ENCODE measurements at places on chromosomes 5 and 9. TPM values are rescaled to one million over a fixed set of nuclear protein-coding genes. Genes with fewer than 3 reads are reported as not detected.
A peak's percentile ranks its signal among the peaks of the same experiment; 100 is the strongest.

DNA sequence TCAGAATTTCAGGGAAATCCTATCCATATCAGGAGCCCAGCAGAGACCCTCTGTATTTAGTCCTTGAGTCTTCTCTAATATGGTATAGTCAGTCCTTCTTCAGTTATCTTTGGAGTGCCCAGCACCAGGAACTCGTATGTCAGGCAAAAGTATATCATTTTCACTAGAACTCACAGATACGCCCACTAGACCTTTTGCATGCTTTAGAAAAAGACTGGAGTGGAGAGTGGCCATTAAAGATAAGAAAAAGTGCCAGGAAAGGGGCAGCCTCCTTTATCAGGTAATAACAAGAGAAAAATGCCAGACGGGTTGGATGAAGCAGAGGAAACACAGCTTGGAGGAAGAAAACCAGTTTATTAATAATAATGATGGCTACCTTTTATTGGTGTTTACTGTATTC, 63.5 kb downstream of the GPR21 start:
- DNase-seq: no peak

- DNase-seq: no peak
Measured at GRCh38 chr9:136403538-136403914, 3.6 kb upstream of the SNAPC4 start.

DNA sequence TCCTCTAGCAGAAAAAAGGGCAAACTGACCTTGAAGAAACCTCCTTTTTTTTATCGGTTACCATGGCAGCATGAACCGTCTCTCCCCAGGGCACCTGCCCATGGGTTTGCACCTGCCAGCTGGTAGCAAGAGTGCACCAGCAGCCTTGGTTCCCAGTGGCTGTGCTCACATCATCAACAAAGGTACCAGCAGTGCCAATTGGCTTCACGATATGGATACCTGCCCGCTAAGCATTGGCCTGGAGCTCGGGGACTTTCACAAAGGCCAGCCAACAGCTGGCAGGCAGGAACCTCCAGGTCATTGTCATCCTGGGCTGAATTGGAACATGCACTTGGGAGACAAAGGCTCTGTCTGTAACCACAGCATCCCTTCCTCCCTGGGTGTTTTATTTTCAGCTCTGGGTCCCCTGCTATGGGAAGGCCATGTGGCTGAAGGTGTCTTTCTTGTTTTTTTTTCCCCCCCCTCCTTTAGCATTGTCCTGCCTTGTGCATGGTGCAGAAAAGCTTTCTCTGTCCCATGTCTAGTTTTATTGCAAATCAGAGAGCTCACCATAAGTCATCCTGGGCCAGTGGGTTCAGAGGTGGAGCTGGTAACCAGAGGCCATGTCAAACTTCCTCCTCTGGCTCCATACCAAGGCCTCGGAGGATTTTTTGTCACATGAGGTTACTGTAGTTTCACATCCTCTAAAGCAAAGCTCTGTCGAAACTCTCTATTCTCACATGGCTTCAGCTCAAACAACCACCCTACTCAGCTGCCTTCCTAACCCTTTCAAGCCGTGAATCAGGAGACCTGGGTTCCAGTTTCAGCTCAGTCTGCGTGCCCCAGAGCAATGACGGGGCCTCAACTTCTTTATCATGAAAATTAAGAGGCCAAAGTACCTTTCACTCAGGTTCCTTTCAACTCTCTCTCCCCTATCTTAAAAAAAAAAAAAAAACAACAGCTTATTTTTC, 145.5 kb upstream of the MAP3K1 start:
- DNase-seq: no peak

NRG2 gene
- polyA plus RNA-seq: 6.5 TPM

TAF11L11 gene
- not detected for polyA plus RNA-seq

DNA sequence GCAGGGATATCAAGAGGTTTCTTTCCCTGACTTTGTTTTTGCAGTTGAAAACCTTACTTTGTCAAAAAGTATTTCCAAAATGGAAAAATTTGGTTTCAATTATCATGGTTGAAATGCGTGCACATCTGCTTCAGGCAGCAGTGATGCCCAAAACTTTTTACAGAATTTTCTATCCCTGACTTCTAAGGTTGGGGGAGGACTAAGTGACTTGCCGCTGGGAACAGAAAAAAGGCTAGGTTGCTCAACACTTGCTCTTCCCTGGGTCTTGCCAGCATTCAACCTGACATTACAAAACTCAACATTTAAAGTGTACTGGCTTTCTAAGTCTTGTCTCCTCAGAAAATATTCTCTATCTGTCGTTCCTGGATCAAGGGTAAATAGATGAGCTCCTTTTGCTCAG, 4.7 kb downstream of the KLHL3 start:
- DNase-seq: no peak

DNA sequence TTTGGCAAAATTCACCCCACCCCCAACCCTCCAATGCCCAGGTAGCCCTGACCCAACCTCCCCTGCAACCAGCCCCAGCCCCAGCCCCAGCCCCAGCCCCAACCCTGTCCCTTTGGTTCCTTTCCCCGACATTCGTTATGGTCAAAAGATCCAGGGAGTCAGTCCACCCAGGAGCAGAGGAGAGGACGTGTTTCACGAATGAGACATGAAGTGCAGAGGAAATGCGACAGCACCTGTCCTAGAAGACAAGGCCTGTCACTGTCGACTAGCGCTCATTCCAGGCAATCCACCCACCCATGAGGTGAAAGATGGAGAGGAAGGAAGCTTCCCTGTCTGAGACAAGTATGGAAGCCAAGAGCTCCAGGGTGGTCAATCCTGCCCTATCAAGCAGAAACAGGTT, 485.0 kb downstream of the SPATA31A7 start:
- no peak for DNase-seq

PAPPA gene
- 1.2 TPM for polyA plus RNA-seq

DNA sequence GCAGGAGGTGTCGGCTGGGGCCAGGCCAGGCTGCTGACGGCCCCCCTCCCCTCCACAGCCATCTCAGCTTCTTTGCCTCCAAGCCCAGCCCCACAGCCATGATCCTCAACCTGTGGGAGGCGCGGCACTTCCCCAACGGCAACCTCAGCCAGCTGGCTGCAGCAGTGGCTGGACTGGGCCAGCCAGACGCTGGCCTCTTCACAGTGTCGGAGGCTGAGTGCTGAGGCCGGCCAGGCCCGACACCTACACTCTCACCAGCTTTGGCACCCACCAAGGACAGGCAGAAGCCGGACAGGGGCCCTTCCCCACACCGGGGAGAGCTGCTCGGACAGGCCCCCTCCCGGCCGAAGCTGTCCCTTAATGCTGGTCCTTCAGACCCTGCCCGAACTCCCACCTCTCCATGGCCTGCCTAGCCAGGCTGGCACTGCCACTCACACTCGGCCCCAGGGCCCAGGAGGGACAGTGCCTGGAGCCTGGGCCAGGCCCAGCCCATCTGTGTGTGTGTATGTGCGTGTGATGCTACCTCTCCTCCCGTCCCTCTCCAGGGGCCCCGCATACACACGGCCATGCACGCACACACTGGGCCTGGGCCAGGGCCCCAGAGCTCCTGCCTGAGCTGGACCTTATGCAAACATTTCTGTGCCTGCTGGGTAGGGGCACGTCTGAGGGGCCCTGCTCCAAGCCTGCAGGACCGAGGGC, 19.3 kb downstream of the HK3 start:
- no peak for DNase-seq

GRCh38 chr9:113311961-113312360, 8.8 kb upstream of the RNF183 start:
- DNase-seq: no peak

RC3H2 gene
- polyA plus RNA-seq: 40.8 TPM

- no peak for DNase-seq
Measured at GRCh38 chr9:37995348-37995737, 73.7 kb downstream of the SHB start.

SLIT3 gene
- 44.5 TPM for polyA plus RNA-seq

LVRN gene
- polyA plus RNA-seq: 1.7 TPM

DNA sequence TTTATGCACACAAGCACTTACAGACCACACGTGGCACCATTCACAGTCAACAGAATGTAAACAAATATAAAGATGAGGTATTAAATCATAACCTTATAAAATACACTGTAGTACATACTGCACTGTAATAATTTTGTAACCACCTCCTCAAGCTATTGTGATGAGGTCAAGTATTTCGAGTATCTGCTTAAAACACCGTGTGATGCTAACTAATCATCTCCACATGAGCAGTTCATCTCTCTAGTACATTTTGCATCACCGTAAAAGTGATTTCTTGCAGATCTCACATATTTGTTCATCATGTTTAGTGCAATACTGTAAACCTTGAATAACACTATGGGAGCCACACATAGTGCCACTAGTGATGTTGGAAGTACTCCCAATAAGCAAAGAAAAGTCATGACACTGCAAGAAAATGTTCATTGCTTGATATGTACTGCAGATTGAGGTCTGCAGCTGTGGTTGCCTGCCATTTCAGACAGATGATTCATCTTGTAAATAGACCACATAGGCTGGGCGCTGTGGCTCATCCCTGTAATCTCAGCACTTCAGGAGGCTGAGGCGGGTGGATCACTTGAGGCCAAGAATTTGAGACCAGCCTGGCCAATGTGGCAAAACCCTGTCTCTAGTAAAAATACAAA, 44.3 kb downstream of the FOXB2 start:
- DNase-seq: no peak

SNX2 gene
- 125 TPM for polyA plus RNA-seq

DNA sequence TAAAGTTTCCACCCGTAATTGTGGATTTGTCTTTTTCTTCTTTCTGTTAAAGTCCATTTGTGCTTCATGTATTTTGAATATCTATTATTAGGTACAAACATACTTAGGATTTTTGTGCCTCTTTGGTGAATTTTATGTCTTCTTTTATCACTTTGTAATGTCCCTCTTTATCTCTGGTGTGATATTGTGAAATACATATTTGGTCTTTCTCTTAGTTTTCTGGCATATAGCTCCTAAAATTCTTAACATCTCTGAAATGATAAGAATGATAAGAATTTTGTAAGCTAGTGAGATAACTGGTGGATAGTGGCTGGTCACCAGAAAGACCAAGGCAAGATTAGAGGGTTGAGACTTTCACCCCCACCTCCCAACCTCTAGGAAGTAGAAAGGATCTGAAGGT, 111.1 kb downstream of the KCTD16 start:
- no peak for DNase-seq

STK32A gene
- 4.5 TPM for polyA plus RNA-seq

TIMD4 gene
- polyA plus RNA-seq: 0.77 TPM

OTULINL gene
- polyA plus RNA-seq: 10.1 TPM

GRCh38 chr5:160159991-160160792, 40.9 kb upstream of the PWWP2A start:
- no peak for DNase-seq

C9orf50 gene
- 0.54 TPM for polyA plus RNA-seq

DNA sequence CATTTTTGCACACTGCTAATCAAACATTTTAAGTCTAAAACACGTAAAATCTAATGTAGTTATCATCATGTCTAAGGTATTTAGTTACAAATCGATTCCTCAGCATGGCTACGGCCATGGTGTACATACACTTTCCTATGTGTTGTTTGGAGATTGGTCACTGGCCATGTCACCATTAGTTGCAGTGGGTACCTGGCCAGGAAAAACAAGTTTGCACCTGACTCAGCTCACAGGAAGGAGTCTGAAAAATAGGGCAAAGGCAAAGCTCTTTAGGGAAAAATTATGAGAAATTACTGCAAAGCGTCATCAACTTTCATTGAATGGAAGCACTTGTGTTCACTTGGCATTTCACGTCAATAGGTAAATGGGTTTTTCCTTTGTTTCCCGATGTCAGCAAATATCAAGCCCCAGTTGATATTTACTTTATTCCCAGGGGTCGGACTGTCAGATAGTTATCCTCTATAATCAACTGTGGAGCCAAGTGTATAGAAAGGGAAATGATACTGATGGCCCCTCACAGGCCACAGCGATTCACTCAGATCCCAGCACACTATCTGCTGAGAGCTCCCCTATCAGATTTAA, 626.0 kb upstream of the ADAMTS16 start:
- no peak for DNase-seq

- DNase-seq: no peak
Measured at GRCh38 chr9:36211510-36211909, 20.8 kb downstream of the CLTA start.

FGF1 gene
- 0.64 TPM for polyA plus RNA-seq

COL23A1 gene
- polyA plus RNA-seq: 8.2 TPM

SLC6A7 gene
- not detected for polyA plus RNA-seq

DNA sequence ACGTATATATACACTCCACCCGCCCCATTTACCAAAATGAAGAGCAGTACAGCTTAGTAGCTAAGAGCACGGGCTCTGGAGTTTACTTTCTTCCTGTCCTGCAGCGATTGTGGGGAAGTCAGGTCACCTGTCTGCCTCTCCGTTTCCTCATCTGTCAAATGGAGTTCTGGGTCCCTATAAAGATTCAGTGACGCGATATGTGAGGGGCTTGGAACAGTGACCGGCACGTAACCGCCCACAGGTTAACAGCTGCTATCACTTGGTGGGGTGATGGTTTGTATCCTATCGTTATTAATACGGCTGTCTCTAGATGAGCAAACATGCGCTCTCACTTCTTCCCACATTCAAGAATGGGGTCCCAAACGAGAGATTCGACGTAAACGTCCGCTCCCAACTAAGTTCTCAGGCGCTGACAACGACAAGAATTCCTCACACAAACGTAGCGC, 426 bp downstream of the FAM114A2 start:
- no peak for DNase-seq

NR2F1-AS1 gene
- polyA plus RNA-seq: 59.3 TPM

- peak; percentile 28 for DNase-seq
Measured at GRCh38 chr5:128053291-128053954, 30.1 kb upstream of the SLC12A2 start.

- no peak for DNase-seq
Measured at GRCh38 chr5:91271999-91272398, 111.1 kb downstream of the ARRDC3 start.

DNA sequence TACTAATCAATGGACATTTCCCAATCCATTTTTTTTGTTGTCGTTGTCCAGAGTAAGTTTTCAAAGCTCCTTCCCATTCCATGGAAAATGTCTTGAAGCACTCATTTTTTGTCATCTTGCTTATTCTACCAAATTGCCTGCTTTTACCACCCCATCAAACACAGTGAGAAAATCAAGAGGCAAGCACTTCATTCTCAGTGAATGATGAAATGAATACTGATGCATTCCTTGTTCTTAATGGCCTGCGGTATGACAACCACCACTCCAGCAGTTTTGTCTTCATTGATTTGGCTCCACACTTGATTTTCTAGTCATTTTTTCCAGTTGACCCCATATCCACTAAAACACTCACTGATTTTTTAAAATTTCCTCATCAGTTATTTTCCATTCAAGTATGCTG, 193.5 kb upstream of the ANKH start:
- peak; percentile 60 for DNase-seq

DNA sequence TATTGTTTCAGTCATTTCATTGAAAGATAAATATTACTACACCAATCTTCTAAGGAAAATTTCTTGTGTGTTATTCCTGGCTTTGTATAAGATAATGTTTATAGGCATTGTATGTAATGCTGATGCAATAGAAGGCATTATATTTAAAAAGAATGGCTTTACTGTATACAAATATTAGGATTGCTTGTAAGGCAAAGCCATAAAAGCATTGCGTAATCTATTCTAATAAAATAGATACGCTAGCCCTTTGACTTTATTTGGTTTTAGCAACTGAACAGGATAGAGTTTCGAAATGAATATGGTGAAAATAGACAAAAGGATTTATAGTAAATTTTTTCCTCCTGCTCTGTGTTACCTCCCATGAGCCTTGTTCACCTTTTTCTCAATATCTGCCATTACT, 5.5 kb upstream of the LYSMD3 start:
- DNase-seq: no peak

- DNase-seq: no peak
Measured at GRCh38 chr5:143248822-143249579, 154.5 kb downstream of the NR3C1 start.

All from right lung (tissue), 10 donors.